ENCODE measurements at places on chromosomes 1 and 21. TPM values are rescaled to one million over a fixed set of nuclear protein-coding genes. Genes with fewer than 3 reads are reported as not detected.

DNA sequence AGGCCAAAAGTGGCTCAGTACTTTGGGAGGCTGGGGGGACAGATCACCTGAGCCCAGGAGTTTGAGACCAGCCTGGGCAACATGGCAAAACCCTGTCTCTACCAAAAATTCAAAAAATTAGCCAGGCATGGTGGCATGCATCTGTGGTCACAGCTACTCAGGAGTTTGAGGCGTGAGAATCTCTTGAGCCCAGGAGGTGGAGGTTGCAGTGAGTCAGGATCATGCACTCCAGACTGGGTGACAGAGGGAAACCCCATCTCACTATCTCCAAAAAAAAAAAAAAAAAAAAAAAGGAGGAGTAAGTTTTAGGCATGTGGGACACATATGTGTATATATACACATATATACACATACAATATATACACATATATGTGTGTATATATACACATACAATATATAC is 165.3 kb upstream of the DPYD start:
- H3K4me1 ChIP-seq, result no peaks in the 10 kb centered on the region
- H3K4me3 ChIP-seq, result no peak overlapping the region
- H3K36me3 ChIP-seq, result no peaks in the 10 kb centered on the region
- DNase-seq, result no peak
- H3K27ac ChIP-seq, result no peak overlapping the region
- H3K27me3 ChIP-seq, result peaks cover 15% of the 10 kb centered on the region

DNA sequence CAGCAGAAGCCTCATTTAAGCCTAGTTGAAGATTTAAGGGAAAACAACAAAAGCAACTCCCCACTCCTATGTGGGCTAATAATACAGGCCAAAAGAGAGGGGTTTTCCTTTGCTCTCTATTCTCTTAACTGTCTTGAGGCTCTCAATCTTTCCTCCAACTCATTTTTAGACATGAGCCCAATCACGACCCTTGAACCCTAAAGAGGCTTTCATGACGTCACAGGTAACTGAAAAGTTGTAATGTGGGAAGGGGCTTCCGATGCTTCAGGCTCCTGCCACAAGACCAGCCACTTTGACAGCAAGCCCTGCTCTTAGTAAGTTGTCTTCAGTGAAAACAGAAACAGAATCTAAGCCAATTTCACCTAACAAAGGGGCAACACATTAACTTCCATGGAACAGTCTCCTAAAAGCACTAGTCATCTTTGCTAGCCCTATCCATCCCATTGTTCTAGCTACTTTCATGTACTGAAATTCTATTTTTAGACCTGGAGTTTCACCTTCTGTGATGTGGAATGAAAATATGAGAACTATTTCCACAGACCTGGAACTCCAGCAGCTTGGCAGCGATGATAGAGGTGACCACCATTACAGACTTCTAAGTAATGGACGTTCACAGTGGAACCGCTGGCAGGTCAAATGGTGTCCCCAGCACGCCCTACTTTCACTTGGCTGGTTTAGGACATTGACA is 36.3 kb downstream of the GPR161 start:
- no peaks in the 10 kb centered on the region for H3K36me3 ChIP-seq
- DNase-seq, result no peak
- H3K4me3 ChIP-seq, result no peak overlapping the region
- H3K27ac ChIP-seq, result no peak overlapping the region
- H3K4me1 ChIP-seq, result no peaks in the 10 kb centered on the region
- H3K27me3 ChIP-seq, result peaks cover 28% of the 10 kb centered on the region

The KIAA1614 gene
- 0.05 TPM for total RNA-seq

The CCDC27 gene
- total RNA-seq, result not detected

DNA sequence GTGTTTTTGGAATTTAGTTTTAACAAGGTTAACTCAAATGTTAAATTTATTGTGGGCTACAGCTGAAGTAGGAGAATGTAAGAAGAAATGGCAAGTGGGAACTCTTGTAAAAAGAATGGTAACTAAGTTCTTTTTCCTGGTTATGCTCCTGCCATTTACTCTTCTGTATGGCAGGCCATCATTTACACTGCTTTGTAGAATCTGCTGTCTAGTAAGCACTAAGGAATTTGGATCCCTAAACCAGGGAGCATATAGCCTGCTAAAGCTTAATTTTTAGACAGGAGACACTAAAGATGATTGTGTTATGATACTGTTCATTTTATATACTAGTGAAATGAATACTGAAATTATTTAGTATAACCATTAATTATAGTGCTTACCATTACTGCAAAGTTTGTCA is 85.3 kb downstream of the CAMTA1 start:
- DNase-seq, result no peak
- H3K36me3 ChIP-seq, result peaks cover 2% of the 10 kb centered on the region
- H3K27me3 ChIP-seq, result no peaks in the 10 kb centered on the region
- H3K4me1 ChIP-seq, result peaks cover 28% of the 10 kb centered on the region

- no peaks in the 10 kb centered on the region for H3K27me3 ChIP-seq
- H3K27ac ChIP-seq, result no peak overlapping the region
- DNase-seq, result no peak
- H3K4me3 ChIP-seq, result no peak overlapping the region
- H3K4me1 ChIP-seq, result no peaks in the 10 kb centered on the region
These were observed 498.9 kb downstream of the TTLL7 start for GRCh38 chr1:83499998-83500397.

DNA sequence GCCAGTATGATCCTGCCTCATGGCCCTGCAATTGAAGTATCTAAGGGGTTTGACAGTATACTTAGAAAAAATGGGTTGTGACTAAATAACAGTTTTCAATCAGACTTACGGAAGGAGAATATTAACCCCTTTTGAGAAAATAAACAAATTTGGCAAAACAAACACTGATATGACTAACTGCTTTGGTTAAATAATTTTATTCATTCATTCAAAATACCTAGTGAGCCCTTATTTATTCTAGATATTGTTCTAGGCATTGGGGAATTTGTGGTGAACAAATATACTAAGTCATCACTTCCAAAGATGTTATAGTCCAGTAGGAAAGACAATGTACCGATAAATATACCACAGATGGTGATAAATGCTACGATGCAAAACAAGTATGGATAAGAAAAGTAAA is 358.7 kb downstream of the TGFB2 start:
- H3K4me3 ChIP-seq, result no peak overlapping the region
- no peaks in the 10 kb centered on the region for H3K36me3 ChIP-seq
- H3K27ac ChIP-seq, result no peak overlapping the region
- no peak for DNase-seq
- H3K4me1 ChIP-seq, result no peaks in the 10 kb centered on the region

GRCh38 chr1:221815660-221816059 is 73.8 kb upstream of the DUSP10 start:
- peaks cover 6% of the 10 kb centered on the region for H3K4me1 ChIP-seq
- DNase-seq, result no peak
- H3K27ac ChIP-seq, result no peak overlapping the region
- H3K27me3 ChIP-seq, result peaks cover 9% of the 10 kb centered on the region

GRCh38 chr1:159900755-159901360 is 893 bp upstream of the CFAP45 start:
- H3K4me3 ChIP-seq, result no peak overlapping the region
- DNase-seq, result no peak
- no peaks in the 10 kb centered on the region for H3K36me3 ChIP-seq
- peak overlapping the region; percentile 39 for H3K27ac ChIP-seq
- peaks cover 4% of the 10 kb centered on the region for H3K27me3 ChIP-seq

The HTR1D gene
- not detected for total RNA-seq

- peaks cover 54% of the 10 kb centered on the region for H3K27me3 ChIP-seq
- no peak overlapping the region for H3K4me3 ChIP-seq
- H3K4me1 ChIP-seq, result no peaks in the 10 kb centered on the region
- no peak for DNase-seq
These were observed 5.5 kb downstream of the GLIS1 start for GRCh38 chr1:53733447-53733931.

The CD5L gene
- total RNA-seq, result not detected

DNA sequence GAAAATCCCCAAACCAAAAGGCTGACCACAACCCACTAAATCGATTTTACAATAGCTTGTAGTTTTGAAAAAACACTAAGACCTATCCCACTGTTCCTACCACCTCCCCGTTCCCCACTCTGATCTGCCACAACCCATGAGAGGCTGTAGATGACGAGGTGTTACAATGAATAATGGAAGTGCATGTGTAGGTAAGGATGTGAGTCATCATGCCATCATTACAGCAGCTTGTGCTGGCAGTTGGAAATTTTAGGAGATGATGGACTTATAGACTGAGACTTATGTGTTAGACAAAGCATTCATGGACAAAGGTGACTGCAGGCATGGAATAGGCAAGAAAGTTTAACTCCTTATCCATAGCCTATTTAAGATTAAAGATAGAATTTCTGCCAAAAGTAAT is 184.7 kb upstream of the CACYBP start:
- H3K4me1 ChIP-seq, result peaks cover 12% of the 10 kb centered on the region
- no peak overlapping the region for H3K4me3 ChIP-seq
- H3K36me3 ChIP-seq, result peaks cover 18% of the 10 kb centered on the region

The TIE1 gene
- not detected for total RNA-seq

The DENND2D gene
- total RNA-seq, result 126 TPM
